OCI-LY7 (cell line): ENCODE measurements at places on chromosomes 7 and 10. TPM values are rescaled to one million over a fixed set of nuclear protein-coding genes. Genes with fewer than 3 reads are reported as not detected.

- no peak for DNase-seq
Measured at GRCh38 chr7:26670290-26670689, 194.1 kb downstream of the SKAP2 start.

DNA sequence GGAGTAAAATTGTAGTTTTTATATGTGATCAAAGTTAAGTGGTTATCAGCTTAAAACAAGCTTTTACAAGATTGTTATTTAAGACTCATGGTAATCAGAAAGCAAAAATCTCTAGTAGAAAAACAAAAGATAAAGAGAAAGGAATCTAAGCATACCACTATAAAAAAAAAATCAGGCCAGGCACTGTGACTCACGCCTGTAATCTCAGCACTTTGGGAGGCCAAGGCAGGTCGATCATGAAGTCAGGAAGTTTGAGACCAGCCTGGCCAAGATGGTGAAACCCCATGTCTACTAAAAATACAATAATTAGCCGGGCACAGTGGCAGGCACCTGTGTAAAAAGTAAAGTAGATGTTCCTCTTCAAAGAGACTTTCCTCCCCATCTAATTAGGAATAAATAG, 265.9 kb upstream of the NRP1 start:
- DNase-seq, result no peak

SRRM3 gene
- total RNA-seq, result not detected in 2 replicates

DNA sequence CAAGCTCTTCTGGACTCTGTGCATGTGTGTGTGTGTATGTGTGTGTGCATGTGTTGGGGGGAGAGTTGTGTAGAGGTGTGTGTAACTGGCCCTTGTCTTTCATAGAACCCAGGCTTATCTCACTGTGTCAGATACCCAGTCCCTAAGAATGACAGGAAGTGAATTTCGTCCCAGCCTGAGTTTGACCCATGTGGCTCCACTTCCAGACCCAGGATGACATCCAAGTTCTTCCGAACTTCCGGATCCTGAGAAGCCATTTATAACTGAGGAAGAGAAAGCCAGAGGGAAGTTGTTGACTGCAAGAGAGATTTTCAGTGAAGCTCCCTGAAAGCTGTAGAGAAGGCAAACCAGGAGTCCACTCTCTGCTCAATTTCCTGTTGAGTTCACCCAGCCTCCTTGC, 53.2 kb downstream of the ADRB1 start:
- no peak for DNase-seq

FOXP2 gene
- not detected in 2 replicates for total RNA-seq

WAC gene
- total RNA-seq, result 121 and 137 TPM in 2 replicates

- DNase-seq, result no peak
Measured at GRCh38 chr7:47392241-47392759, 189.6 kb downstream of the TNS3 start.

DNA sequence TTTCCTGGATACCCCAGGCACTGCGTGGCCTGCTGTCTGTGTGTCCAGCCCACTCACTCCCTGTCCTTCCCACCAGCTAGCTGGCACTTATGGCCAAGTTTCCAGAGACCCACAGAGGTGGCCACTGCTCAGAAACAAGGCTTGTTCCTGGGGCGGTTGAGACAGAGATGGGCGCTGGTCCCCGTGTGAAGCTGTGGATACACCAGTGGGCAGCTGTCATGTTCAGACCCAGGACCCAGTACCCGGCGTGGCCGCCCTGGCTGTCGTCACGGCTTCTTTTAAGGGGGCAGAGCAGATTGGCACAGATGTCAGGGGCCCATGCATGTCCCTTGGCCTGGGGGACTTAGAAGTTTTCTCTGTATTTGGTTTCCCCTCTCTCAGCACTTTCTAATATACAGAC, 36.3 kb downstream of the FOXL3 start:
- DNase-seq, result no peak

LRRN3 gene
- not detected in 2 replicates for total RNA-seq

- DNase-seq, result no peak
Measured at GRCh38 chr7:131511774-131512535, 44.5 kb downstream of the PODXL start.

- no peak for DNase-seq
Measured at GRCh38 chr7:28697913-28698563, 260.1 kb downstream of the TRIL start.

DNA sequence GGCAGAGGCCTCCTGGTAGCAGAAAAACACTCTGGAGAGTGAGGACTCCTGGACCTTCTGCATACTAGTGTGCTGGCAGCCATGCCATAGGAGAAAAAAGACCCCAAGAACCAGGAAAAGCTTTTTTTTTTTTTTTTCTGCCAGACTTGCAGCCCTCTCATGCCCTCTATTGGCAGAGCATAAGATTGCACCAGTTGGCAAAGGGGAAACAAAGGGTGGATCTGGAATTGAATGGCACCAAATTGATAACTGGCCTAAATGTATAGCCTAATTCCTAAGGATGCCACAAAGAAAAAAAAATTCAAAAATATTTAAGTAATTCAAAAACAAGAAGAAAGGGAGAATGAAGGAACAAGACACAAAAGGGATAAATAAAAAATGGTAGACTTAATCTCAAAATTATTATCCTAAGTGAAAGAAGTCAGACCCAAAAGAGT, 112.5 kb upstream of the GHITM start:
- DNase-seq, result peak; percentile 30

MMD2 gene
- not detected in 2 replicates for total RNA-seq

HIBADH gene
- total RNA-seq, result 19.2 TPM in 2 replicates

DNA sequence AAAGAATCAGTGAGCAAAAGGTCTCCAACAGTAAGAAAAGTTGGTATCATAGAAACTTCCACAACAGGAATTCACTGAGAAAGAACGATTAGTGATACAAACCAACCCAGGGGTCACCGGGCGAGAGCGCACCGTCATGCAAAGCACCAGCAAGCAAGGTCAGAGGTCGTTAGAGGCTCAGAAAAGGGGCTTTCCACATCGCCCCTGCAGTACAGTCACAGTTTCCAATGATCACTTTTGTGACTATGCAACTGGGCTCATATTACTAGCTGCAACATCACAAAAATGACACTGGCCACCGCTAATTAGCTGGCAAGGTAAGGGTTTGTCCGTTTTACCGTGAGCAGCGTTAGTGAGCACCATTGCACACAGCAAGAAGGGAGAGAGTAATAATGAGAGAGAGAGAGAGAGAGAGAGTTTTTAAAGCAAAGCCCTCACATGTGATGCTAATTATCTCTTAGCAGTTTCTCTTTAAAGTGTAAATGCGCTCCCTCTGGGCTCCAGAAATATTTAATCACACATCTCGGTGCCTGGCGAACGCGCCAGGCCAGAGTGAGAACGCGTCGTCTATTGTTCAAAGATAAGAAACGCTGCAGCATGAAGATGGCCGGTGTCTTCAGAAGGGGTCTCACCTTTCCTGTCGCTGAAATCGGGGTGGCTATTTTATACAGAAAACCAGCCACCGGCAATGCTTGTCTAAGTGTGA, 237.5 kb downstream of the DNAJB6 start:
- DNase-seq, result no peak

TMEM209 gene
- total RNA-seq, result 37.9 and 44.0 TPM in 2 replicates

ERCC6 gene
- total RNA-seq, result 21.9 and 25.7 TPM in 2 replicates

PILRA gene
- 13.5 and 16.0 TPM in 2 replicates for total RNA-seq

DNA sequence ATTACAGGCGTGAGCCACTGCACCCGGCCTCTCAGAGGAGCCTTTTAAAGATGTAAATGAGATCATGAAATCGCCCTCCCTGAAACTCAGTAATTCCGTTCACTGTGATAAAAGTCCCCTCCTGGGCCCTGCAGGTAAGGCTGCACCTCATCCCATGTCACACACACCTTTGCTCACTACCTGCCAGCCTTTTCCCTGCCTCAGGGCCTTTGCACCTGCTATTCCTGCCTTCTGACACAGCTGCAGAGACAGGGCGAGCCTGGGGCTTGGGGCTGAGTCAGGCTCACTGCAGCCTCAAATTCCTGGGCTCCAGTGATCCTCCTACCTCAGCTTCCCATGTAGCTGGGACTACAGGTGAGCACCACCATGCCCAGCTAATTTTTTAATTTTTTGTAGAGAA, 118.8 kb downstream of the MYL10 start:
- DNase-seq, result no peak

EXOC4 gene
- 93.2 and 98.8 TPM in 2 replicates for total RNA-seq

SCIN gene
- not detected in 2 replicates for total RNA-seq

DNA sequence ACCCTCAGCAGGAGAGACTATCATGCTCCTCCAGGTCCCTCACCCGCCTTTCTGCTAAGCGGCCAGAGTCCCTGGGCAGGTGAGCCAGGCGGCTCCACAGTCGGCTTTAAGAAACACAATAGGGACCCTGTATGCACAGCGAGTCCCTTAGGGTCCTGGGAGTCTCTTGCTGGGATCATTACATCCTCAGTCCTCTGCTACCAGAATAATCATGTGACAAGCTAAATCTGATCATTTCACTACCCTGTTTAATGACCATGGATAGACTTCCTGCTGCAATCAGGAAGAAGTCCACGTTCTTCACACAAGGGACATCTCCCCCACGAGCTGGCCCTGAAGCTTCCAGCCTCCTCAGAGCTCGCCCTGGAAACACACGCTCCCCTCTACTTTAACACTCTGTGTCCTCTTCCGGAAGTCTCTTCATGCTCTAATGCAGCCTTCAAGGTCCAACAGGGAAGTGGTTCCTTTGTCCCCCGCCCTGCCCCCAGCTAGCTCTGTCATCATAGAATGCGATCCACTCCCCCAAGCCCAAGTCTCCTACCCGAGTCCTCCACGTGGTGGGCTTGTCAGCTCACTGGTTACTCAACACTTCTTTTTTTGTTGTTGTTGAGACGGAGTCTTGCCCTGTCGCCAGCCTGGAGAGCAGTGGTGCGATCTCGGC, 101.5 kb downstream of the RNF216 start:
- DNase-seq, result no peak

DNA sequence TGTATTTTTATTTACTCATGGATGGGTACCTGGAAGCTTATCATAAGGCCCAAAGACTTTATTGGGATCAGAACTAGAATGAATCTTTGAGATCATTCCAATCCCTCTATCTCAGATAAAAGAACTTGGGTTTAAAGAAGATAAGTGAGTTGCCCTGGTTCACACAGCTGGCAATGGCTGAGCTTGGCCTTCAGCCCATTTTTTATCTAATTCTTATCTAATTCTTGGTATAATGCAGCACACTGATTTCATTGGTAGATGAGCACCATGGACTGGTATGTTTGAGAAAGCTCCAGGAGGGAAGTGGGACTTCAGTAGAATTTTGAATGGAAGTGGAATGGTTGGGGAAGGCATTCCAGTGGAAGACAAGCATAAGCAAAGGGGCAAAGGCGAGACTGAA, 558.9 kb downstream of the REEP3 start:
- no peak for DNase-seq

DNA sequence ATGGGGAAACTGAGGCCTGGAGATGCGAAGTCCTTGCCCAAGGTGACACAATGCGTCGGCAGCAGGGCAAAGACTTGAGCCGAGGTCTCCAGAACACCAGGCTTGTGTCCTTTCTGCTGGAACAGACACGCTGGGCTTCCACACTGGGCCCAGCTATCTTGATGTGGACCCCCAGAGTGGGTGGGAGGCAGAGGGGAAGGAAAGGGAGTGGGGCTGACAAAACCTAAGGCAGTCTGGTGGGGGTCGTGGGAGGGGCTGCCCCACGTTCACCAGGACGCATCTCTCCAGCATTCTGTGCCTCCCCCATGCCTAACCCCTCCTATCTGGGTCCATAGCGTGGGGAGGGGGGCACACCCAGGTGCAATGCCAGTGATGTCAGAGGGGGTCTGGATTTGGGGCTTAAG, 38.1 kb downstream of the PPIF start:
- DNase-seq, result no peak

- no peak for DNase-seq
Measured at GRCh38 chr10:36087006-36088005, 445.2 kb upstream of the FZD8 start.

C10orf67 gene
- not detected in 2 replicates for total RNA-seq

GRCh38 chr7:8134089-8134733, 127.8 kb downstream of the ICA1 start:
- no peak for DNase-seq

BLNK gene
- 182 and 201 TPM in 2 replicates for total RNA-seq

GRCh38 chr7:80974396-80975358, 55.8 kb upstream of the SEMA3C start:
- DNase-seq, result no peak
